ENCODE measurements at places on chromosomes 4 and X.

DNA sequence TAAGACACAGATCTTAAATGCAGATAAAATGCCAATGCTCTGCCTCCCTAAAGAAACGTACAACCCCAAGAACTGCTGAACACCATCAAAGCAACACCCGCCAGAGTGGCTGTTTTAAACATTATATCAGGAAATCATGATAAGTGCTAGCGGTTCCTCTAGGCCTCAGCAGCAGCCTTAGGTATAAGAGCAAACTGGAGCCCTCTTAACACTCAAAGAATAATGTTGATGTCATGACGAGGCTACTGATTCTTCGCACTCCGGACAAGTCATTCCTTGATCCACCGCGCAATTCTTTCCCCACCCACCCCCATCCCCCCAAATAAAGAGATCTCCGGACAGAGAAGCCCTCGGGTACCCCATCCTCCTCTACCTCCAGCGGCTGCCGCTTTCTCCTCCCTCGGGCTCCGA lies 507 bp downstream of the LIN54 start:
- DNase-seq, result no peak

- DNase-seq, result no peak
These were observed 1.1 kb downstream of the IRAK1 start for GRCh38 chrX:154018518-154019060.

GRCh38 chrX:37405956-37406355 lies 56.8 kb downstream of the PRRG1 start:
- no peak for DNase-seq

DNA sequence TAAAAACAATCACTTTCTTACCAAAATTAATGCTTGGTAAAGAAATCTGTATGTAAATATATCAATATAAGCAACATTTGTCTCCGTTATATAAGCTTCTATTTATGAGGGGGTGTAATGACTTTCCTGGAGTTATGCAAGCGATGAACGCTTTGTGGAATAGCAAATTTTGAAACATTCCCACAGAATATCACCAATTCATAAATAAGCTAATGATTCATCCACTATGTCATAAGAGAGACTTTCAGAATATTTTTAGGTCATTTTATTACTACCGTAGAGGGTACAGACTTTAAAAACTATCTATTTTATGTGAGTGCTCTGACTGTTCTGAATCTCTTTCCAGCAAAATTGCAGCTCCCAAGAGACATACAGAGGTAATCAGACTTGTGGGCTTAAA lies 179.5 kb upstream of the FTHL17 start:
- DNase-seq, result no peak

DNA sequence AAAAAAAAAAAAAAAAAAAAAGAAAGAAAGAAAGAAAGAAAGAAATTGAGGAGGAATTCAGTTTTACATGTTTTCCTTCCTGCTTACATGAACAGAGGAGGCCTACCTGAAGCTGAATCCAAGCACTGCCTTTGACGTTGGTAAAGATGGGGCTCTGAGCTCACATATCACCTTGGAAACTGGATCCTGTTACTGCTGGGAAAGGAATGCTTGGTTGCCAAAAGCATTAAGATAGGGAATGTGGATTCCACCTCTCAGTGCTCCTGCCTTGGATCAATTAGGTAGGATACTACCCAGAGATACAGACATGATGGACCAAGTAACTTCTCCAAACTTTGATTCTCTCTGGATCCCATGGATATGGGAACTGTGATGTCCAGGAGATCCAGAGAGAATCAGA lies 50.6 kb downstream of the NHS start:
- DNase-seq, result no peak

DNA sequence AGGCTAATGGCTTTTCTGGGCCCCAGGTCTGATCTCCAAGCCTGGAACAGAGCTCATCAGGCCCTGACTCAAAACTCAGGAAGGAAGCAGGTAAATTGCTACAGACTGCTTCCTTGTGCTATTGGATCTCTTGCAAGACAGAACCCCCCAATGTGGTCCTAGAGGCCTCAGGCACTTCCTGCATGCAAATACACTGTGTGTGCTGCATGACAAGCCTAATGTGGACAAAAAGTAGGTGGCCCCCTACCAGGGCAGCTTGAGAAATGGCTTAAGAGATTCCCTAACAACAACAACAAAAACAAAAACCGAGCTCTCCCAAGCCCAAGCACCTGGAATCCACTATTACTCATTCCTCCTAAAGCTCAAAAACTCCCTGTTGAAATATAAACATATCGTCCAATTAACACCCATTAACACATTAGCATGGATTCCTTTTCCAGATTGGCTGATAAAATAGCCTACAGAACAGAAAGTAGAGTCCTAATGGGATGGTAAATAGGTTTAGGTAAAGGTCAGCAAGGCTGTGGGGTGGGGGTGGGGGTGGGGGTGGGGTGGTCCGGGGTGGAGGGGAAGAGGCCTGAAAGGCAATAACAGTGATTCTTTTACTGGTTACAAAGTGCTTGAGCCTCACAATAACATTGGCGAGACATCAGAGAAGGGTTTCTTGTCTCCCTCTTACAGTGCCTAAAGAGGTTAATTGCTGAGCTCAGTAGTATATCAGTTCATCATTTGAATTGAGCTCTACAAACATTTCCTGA lies 24.1 kb upstream of the FGF16 start:
- DNase-seq, result no peak
